ENCODE measurements at places on chromosomes 2 and 18.

GRCh38 chr2:235594041-235594440 lies 100.2 kb downstream of the AGAP1 start:
- peak; percentile 28 for DNase-seq
- no peak overlapping the region for H3K4me3 ChIP-seq
- H3K36me3 ChIP-seq = no peaks in the 10 kb centered on the region
- H3K27ac ChIP-seq = no peak overlapping the region
- H3K4me1 ChIP-seq = peaks cover 4% of the 10 kb centered on the region

DNA sequence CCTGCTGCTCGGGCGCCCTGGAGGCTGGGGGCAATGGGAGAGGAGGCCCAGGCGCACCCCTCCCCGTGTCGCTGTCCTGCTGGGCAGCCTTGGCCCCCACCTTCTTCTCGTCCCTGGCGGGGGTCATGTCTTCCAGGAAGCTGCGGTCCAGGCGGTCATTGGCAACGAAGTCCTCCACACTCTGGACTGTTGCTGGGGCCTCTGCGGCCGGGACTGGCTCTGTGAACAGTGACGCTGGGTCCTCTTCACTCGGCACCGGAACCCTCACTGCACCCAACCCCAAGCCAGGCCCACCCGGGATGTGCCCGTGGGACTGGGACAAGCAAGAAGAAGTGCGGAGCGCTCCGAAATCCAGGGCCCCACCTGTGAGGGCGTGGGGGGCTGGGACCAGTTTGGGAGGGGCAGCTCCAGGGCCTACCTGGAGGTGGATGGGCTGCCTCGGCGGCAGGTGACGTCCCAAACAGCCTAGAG lies 308.0 kb downstream of the CCDC74A start:
- no peak for DNase-seq
- no peak overlapping the region for H3K4me3 ChIP-seq
- H3K27me3 ChIP-seq = peaks cover 10% of the 10 kb centered on the region

DNA sequence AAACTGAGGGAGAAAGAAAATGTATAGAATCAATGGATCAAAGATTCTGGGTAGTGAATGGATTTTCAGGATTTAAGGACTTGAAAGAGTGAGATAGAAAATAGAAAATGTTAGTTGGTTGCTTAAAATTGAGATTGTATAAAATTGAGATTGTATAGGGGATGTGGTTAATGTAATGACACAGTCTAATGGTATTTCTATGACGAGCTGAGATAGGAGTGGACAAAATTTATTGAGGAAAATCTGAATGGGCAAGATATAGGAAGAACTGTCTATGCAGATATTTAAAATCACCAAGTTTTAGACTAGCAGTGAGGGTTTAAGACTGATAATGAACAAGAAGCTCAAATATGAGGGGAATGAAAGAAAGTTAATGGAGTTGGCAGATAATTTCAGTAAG lies 406.6 kb downstream of the NYAP2 start:
- H3K4me1 ChIP-seq = no peaks in the 10 kb centered on the region
- no peaks in the 10 kb centered on the region for H3K27me3 ChIP-seq
- no peaks in the 10 kb centered on the region for H3K36me3 ChIP-seq
- no peak for DNase-seq
- H3K4me3 ChIP-seq = no peak overlapping the region

- no peaks in the 10 kb centered on the region for H3K27me3 ChIP-seq
- H3K4me3 ChIP-seq = no peak overlapping the region
- H3K27ac ChIP-seq = no peak overlapping the region
- DNase-seq = no peak
- H3K36me3 ChIP-seq = no peaks in the 10 kb centered on the region
These were observed 151.8 kb downstream of the EHBP1 start for GRCh38 chr2:62857139-62857931.

DNA sequence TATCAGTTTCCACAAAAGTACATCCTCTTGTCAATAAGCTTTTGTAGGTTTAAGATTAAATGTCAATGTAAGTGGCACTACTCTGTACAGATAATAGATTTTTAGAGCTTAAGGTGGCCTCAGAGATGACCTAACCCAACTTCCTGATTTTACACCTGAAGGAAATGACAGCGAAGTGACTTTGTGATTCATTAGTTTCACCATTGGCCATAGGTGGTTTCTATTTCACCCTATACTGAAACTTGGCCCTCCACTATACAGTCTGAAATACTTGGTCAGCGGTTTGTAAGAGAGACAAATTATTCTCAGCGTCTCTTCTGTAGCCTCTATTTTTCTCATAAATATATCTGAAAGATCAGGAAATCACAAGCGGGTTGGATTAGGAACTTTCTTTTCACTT lies 330.4 kb upstream of the FAM98A start:
- H3K27me3 ChIP-seq = no peaks in the 10 kb centered on the region
- DNase-seq = no peak
- H3K4me3 ChIP-seq = no peak overlapping the region
- H3K4me1 ChIP-seq = no peaks in the 10 kb centered on the region
- H3K36me3 ChIP-seq = no peaks in the 10 kb centered on the region
